CD4-positive, alpha-beta T cell treated with Interleukin-4 for 4 hours (primary cell): ENCODE measurements at places on chromosomes 11 and 22.
A peak's percentile ranks its signal among the peaks of the same experiment; 100 is the strongest.

DNA sequence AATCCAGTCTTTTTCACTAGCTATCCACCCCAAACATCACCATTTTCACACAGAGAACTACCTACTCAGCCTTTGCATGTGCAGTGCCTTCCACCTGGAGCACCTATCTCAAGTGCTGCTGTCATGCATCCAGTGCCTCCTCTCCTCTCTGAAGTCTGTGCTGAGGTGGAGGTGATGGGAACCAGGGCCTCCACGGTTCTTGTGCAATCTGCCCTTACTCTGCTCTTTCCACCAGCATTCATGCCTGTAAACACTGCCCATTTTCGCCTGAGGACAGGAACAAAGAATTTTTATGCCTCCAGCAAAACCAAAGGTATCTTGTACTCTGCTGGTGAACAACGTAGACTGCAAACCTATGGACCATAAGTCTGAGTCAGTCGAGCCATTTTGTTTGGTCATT is 27.0 kb downstream of the PITPNB start:
- DNase-seq = no peak

DNA sequence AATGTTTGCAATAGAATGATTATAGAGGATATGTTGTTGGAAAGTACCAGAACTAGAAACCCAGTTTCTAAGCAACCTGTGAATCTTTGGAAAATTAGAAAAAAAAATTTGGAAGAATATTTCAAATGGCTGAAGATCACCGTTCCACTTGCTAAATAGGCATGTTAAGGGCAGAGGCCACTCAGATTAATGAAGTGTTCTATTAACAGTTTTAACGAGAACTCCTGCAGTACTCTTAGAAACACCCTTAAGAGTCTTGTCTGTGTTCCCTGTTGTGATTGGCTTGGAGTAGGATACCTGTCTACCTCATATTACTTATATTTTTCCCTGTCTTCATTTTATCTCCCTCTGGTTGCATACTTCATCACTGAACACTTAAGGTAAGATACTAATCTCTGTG is 4.6 kb downstream of the C11orf54 start:
- no peak for DNase-seq

DNA sequence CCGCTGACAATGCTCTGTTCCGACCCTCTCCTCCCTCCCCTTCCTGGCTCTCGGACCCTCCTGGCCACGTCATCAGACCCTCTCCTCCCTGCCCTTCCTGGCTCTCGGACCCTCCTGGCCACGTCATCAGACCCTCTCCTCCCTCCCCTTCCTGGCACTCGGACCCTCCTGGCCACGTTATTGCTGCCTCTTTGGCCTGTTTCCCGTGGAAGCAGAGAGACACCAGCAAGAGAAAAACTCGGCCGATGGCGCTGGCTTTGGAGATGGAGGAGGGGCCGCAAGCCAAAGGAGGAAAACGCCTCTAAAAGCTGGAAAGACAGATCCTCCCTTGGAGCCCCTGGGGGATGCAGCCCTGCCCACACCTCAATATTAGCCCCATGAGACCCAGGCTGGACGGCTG is 463.3 kb downstream of the BRD1 start:
- no peak for DNase-seq

- no peak for DNase-seq
Observed at GRCh38 chr11:32418836-32419235, 16.5 kb downstream of the WT1 start.

GRCh38 chr11:61734767-61735166 is 17.7 kb upstream of the MYRF start:
- no peak for DNase-seq

- no peak for DNase-seq
Observed at GRCh38 chr11:46718155-46719019, 626 bp upstream of the F2 start.

DNA sequence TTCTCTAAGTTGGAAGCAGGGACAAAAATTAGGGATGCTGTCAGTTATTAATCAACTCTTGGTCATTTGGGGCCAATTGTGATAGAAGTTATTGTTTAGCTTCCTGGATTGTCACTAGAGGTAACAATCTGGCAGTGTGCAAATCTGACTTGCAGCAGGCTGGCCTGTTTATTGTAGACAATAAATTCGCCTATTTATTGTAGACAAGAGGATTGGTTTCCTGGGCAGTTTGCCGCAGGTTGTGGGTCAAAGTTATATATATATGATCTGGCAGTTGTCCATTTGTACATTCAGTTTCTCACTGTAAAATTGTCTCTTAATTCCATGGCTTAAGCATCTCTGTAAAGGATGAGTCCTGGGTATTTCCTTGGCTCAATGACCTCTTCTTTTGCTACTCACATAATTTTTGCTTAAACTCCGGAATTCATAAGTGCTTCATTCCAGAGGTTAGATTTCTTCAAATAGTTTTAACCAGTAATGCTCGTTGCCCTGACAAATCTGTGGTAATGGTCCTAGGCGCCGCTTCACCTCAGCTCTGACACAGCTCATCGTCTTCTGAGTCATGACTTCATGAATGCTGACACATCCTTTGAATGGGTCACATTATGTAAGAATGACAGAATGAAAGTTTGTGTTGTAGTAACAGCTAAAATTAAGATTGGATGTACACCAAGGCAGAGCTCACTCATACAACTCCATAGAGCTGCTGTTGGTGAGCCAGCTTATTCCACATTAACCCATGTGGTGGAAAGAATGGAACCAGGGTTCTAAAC is 7.8 kb upstream of the MMP3 start:
- DNase-seq = no peak

DNA sequence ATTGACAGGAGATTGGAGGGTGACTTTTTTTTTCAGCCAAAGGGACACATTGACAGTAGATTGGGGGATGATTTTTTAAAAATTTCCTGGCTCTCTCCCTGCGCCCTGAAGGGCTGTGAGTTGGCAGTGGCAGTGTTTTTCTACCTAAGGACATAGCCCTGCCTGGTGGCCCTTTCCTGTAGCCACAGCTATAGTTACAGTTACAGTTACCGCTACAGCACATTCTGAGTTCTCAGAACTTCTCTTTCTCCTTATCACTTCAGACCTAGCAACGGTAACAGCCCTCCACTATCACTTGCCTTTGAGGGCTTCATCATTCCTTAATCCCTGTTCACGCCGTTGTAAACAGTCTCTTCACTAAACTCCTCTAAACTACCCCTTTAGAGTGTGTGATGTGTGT is 684 bp downstream of the MRGPRX2 start:
- no peak for DNase-seq

GRCh38 chr11:2400762-2401435 is 349 bp downstream of the TSSC4 start:
- no peak for DNase-seq

- DNase-seq = peak; percentile 40
Observed at GRCh38 chr22:32796865-32797573, 4.5 kb upstream of the TIMP3 start.

DNA sequence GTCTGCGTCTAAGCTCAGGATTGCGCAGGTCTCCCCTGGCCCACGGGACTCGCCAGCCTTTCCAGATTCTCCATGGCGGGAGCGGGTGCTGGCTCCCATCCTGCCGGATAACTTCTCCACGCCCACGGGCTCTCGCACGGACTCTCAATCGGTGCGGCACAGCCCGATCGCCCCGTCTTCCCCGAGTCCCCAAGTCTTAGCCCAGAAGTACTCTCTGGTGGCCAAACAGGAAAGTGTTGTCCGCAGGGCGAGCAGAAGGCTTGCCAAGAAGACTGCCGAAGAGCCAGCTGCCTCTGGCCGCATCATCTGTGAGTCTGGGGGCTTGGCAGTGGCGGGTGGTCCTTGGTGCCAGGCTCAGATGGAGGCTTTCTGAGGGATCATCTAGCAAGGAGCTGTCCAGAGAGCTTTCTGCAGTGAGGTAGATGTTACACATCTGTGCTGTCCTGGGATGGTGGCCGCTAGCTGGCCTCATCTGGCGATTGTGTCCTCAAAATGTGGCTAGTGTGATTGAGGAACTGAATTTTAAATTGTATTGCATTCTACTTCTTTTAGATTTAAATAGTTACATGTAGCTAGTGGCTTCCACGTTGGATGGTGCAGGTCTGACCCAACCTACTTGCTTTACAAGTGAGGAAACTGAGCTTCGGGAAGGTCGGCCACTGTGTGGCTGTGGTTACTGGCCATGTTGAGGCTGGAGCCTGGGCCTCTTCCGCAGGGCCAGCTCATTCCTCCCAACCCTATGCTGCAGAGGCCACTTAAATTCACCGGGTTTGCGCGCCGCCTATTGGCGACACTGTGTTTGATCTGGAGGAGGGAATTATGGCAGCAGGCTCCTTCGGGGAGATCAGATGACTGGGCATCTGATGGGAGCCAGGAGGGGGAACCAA is 6.7 kb downstream of the INCENP start:
- DNase-seq = no peak

DNA sequence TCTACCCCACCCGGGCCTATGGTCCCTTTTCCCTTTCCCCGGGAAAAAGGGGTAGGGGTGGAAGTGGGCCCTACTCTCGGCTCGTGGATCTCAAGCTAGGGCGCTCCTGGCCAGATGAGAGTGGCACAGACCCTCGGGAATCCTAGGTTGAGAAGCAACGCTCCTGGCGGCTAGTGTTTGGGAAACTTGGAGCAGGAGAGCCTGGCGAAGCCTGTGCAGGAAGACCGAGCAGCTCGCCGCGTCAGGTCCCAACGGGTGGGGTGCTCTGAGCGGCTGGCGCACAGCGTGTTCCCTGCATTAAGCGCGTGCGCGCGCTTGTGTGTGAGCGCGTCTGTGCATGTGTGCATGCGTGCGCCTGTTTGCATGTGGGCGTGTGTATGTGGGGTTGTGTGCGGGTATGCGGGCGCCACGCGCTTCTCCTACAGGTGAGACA is 7.1 kb upstream of the FLI1 start:
- peak; percentile 41 for DNase-seq
